ENCODE measurements at places on chromosomes 16 and 17.

DNA sequence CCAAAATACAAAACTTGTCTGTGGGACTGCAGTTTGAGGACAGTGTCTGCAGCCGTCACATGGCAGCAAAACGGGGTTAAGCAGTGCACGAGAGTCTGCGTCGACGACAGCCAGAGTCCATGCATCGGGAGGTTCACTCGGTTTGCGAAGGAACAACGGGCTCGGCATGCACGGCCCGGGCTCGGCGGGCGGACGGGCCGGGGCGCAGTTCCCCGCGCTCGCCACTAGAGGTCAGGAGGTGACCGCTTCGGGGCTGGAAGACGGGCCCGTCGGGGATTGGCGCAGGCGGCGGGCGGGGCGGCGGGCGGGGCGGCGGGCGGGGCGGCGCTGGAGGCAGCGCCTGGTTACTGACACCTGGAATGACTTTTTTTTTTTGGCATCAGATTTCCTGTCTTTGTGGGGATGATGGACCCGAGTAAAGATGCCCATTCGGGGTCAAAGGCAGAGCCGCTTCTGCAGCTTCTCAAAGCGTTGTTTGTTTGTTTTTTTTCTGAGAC lies 6.5 kb downstream of the SCGB1C2 start:
- DNase-seq, result peak; percentile 64

DNA sequence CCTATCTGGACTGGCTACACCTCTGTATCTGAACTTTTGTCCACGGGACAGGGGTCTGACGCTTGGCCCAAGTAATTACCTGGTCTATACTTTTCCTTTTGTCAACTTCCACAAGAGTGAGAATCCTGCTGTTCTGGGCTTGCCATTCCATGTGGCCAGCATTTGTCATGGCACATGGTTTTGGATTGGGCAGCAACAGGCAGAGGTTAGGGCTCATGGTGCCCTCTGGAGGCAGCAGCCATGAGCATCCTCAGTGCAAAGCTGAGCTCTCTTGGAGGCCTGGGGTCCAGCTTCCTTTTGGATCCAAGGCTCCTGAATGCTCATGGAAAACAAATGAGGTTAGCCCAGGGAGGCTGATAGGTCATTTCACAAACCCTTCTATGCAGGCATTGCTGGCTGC lies 7.5 kb upstream of the EDC4 start:
- DNase-seq, result peak; percentile 5

DNA sequence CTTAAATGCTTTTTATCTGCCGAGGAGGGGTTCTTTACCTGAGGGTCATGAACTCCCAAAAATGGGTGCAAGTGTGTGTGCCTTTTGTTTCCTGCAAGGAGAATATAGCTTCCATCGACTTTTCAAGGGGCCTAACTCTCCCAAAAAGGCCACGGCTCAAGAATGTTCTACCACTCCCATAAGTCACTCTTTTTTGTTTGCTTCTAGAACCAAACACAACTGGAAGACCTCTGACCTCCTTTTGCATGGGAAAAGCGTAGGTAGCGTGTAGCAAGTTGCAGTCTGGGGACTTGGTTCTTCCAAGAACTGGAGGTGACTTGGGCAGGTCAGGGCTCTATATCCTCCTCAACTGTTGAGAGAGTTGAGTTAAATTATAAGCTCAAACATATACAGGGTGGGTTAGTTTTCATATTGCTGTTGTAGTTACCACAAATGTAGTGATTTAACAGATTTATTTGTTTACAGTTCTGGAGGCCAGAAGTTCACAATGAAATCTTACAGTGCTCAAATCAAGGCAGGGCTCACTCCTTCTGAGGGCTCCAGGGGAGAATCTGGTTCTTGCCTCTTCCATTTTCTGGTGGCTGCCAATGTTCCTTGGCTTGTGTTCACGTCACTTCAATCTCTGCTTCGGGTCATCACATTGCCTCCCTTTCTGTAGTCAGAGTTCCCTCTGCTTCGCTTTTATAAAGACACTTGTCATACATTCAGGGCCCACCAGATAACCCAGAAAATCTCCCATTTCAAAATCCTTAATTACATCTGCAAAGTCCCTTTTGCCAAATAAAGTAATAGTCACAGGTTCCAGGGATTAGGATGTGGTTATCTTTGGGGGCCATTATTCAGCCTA lies 1.4 kb downstream of the TMEM97 start:
- no peak for DNase-seq

- no peak for DNase-seq
These were observed 588.3 kb upstream of the ZFHX3 start for GRCh38 chr16:73636196-73636595.

DNA sequence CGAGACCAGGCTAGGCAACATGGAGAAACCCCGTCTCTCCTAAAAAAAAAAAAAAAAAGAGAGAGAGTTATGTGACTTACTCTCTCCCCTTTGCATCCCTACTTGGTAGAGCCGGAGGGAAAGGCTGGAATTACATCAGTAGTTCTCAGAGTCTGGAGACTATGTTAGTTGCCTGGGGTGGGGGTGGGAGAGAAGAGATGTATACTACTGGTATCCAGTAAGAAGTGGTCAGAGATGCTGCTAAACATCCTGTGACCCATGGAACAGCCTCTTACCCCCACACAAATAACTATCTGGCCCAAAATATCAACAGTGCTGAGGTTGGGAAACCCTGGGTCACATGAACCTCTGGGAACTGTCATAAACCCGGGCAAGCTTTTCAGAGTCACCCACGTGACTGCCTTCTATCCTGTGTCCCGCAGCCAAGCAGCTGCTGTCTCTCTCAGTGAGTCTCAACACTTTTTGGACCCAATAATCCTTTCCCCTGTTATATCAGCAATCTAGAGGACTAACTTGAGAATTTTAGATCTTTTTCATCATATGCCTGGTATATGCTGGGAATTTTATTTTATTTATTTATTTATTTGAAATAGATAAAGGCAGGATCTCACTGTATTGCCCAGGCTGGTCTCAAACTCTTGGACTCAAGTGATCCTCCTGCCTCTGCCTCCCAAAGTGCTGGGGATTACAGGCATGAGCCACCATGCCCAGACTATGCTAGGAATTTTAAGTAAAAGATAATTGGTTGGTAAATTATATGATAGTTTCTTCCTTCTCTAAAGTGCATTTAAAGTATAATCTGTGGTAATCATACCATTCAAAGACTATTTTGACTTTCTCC lies 8.7 kb downstream of the EIF1 start:
- peak; percentile 80 for DNase-seq

GRCh38 chr16:57485916-57486857 lies at the start of gene DOK4:
Gene DOK4, minus strand, starts transcription at chr16:57486493. Its CDS starts 6,986 bp downstream, at chr16:57479507.
- DNase-seq, result peak; percentile 36

DNA sequence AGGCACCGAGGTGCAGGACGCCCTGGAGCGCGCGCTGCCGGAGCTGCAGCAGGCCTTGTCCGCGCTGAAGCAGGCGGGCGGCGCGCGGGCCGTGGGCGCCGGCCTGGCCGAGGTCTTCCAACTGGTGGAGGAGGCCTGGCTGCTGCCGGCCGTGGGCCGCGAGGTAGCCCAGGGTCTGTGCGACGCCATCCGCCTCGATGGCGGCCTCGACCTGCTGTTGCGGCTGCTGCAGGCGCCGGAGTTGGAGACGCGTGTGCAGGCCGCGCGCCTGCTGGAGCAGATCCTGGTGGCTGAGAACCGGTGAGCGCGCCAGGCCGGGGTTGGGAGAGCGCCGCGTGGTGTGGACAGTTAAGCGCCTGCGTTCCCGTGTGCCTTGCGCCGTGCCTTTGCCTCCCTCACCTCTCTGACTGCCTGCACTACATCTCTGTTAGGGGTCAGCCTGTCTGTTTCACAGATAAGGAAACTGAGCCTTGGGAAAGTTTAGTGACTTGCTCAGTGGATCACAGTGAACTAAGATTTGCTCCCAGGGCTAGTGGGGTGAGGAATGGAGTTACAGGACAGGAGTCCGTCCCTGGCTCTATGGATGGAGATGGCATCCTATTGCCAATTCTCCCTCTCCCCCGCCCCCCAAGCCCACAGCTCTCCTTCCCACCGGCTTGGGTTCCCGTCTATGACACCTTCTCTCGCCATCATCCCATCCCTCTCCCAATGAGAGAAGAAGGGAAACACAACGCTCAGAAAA lies 880 bp downstream of the SARM1 start:
- no peak for DNase-seq

- no peak for DNase-seq
These were observed 1.6 kb upstream of the TBX21 start for GRCh38 chr17:47731396-47731795.

GRCh38 chr17:52660692-52661091 lies 502.2 kb upstream of the CA10 start:
- no peak for DNase-seq

DNA sequence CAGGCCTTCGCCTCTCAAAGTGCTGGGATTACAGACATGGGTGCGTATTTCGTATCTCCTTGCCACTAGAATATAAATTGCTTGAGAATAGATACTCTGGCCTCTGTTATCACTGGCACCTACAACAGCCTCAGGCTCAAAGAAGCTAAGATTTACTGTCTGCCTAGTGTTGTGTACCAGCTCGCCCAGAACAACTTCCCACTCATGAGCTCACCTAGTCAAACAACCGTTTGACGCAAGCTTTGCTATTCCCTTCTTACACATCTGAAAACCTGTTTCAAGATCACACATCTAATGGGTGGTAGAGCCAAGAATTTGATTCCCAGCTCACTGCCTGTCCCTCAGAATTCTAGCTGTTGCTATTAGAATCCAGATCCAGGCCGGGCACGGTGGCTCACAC lies 24.4 kb downstream of the MIS12 start:
- DNase-seq, result no peak

- DNase-seq, result no peak
These were observed 31.4 kb downstream of the CCR7 start for GRCh38 chr17:40533896-40534295.

DNA sequence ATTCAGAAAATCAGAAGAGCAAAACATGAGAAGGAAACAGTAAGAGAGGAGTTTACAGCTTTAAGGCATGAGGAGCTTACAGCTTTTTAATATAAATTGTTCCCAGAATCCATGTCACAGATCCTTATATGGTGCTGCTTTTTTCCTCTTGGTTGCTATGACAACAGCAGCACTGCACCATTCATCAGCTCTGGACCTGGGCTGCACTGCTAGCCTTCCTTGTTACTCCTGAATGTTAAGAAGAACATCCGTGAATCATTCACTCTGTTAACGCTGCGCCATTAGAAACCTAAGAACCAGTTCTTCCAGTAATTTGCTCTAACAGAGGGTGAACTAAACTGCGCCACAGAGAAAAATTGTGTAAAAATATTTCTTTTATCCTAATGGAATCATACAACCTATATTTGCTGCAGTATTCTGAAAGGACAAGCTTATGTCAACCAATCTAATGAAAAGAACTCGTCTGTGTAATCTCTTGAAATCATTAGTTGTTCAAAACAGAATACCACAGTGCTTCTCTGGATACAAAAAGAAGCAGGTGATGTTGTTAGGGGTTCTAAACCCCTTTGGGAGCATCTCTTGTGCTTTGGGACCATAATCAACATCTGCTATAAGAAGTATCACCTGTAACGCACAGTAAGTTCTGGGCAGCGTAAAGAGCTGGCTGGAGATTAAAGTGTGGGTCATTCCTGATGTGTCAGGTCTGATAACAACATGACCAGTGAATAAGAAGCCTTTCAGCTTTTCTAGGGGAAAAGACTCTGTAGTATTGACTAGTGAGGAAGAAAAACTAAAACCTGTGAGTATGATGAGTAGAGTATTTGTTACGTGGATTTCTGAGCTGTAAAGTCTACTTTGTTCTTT lies 151.2 kb downstream of the TANC2 start:
- no peak for DNase-seq

DNA sequence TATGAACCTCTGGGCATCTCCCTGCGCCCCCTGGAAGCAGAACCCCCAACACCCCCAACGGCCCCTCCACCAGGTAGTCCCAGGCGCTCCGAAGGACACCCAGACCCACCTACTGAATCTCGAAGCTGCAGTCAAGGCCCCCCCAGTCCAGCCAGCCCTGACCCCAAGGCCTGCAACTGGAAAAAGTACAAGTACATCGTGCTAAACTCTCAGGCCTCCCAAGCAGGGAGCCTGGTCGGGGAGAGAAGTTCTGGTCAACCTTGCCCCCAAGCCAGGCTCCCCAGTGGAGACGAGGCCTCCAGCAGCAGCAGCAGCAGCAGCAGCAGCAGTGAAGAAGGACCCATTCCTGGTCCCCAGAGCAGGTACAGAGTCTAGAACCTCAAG lies 1.5 kb downstream of the BCL6B start:
- DNase-seq, result no peak
